ENCODE measurements at places on chromosomes 12 and 14. TPM values are rescaled to one million over a fixed set of nuclear protein-coding genes. Genes with fewer than 3 reads are reported as not detected.

SPRING1 gene
- total RNA-seq: 27.6 TPM

SIRT4 gene
- total RNA-seq: 4.5 TPM

SLC6A12 gene
- total RNA-seq: 4.4 TPM

CMA1 gene
- total RNA-seq: not detected

C12orf60 gene
- total RNA-seq: 3.6 TPM

SCN8A gene
- total RNA-seq: 51.2 TPM

MANSC1 gene
- total RNA-seq: 1.9 TPM

NAV3 gene
- 313 TPM for total RNA-seq

AICDA gene
- total RNA-seq: not detected

CPM gene
- total RNA-seq: 1.7 TPM

Measured in occipital lobe (tissue), 3 donors.